ENCODE measurements at places on chromosomes 16 and 17.

DNA sequence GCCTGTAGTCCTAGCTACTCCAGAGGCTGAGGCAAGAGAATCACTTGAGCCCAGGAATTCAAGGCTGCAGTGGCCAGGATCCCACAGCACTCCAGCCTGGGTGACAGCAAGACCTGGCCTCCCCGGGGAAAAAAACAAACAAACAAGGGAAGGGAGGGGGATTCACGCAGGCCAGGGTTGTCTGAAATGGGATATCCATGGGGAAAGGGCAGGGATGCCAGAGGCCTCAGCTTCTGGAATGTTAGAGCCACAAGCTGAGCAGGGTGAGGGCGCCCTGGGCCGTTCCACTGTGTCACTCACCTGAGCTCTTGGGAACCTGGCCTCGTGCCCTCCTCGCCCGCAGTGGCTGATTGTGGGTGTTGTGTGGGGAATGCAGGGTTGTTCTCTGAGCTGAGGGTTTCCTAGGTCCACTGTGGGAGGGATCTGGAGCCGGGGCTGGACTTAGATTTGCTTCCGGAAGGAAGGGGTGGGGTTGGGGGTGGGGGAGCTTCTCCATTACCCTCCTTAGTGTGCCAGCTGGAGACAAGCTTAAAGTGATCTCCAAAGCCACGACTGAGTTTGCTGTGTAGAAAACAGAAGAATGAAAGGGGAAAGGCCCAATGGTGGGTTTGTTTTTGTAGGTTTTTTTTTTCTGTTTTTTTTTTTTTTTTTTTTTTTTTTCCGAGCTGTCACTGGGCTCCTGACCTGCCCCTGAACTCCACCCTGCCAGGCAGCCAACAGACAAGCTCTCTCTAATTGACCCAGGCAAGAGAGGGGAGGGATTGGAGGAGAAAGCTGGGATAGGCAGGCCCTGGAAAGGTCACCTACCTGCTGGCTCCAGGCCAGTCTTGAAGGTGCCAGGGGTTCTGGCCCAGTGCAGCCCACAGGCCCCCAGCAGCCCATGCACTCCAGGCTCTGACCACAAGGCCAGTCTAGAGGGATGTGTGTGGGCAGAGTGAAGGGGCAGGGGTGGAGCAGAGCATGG, at the start of gene SULT1A1:
SULT1A1 (minus strand) TSS at position 414 of the 964 bp plus-strand sequence. CDS start 1,189 bp downstream, outside the sequence.
- no peak for DNase-seq

DNA sequence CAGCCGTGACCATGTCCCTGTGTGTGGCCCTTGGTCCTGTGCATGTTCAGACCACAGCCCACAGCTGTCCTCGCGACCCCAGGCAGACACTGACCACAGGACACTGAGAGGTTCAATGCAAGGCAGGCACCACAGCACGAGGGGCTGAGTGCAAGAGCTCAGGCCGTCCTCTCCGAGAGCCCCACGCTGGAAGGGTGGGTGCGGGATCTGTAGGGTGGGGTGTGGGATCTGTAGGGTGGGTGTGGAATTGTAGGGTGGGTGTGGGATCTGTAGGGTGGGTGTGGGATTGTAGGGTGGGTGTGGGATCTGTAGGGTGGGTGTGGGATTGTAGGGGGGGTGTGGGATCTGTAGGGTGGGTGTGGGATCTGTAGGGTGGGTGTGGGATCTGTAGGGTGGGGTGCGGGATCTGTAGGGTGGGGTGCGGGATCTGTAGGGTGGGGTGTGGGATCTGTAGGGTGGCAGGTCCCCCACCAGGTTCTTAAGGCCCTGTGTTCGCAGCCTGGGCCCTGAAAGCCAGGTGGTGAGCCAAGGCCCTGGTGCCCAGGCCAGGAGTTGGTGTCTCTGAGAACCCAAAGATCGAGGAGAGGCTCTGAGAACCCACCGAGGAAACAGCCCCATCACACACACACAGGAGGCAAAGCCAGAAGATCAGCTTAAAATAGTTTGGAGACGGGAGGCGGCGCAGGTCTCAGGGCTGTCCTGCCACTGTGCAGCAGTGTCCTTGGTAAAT, 48.2 kb downstream of the METRNL start:
- no peak for DNase-seq

- DNase-seq: peak; percentile 46
Observed at GRCh38 chr17:75697651-75698291, 23.5 kb upstream of the ITGB4 start.

DNA sequence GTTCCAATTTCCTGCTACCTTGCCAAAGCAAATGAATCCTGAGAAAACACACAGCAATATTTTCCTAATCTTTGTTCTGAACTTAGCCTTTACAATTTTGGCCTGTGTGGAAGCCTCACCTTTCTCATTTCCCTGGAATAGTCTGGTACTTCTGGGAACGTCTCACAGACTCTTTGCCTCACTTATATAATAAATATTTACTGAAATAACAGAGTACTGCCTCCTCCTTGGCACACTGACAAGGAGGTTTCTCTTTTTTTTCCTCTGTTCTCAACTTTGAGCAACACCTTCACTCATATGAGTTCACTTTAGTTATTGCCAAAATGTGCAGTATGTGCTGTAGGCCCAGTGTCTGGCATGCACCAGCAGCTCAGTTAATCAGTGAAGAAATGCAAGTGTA, 37.3 kb downstream of the HSD17B2 start:
- no peak for DNase-seq

DNA sequence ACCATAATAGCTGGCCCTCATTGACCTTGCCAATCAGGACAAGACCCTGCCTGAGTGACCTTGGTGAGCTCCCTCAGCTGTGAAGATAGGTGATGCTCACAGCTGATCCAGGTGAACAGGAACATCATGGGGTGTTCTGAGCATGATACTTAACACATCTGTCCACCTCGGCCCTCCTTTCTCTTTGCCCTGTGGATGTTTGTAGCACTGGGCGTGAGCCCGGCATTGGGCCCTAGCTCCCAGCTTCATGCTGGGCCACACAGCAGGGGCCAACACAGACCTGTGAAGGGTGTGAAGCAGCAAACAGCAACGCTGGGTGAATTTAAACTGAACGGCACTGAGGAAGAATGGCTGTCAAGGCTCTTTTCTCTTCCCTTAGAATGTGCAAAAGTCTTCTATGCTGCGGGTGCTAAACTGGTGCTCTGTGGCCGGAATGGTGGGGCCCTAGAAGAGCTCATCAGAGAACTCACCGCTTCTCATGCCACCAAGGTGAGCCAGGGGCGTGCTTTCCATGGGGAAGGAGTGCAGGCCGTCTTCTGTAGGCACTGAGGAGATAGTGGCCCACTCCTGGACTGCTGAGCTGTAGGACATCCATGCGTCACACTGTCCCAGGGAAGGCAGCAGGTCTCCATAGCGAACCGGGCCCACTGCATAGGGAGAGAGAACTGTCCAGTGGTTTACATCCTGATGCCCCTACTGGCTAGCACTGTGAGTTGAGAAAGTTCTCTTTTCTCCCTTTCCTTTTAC, 35.9 kb downstream of the TMEM11 start:
- no peak for DNase-seq

GRCh38 chr17:44314869-44315661, 6.7 kb downstream of the RUNDC3A start:
- no peak for DNase-seq

- no peak for DNase-seq
Observed at GRCh38 chr17:82863383-82863940, 23.6 kb upstream of the ZNF750 start.

DNA sequence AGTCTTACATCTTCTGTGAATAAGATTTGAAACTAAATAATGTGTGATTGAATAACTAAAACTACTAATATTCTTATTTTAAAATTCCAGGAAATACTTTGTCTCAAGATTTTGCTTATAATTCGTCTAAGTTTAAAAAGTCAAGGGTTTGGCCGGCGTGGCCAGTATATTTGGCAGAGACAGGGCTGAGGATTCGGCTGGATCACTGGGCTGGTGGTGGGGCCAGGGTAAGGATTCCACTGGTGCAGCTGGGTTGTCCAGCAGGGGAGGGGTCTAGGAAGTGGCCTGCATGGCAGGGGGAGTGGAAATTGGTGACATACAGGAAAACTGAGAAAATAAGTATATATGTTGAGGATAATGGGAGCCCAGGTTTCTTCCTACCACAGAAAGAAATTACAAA, 75.7 kb downstream of the MYO1D start:
- no peak for DNase-seq

DNA sequence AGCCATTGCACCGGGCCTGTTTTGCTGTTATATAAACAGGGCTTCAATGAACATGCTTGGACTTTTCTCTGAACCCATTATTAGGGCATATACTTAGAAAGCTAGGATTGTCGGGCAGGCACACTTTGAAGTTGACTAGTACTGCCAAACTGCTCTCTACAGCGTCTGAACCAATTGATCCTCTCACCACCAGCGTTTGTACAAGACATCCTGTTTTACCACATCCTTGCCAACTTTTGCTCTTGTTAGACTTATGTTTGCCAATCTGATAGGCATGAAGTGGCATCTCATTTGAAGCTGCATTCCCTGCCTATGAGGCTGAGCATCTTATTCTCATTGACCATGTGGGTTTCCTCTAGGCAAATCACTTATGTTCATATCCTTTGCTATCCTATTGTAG, 7.4 kb upstream of the PPP1R9B start:
- DNase-seq: no peak

DNA sequence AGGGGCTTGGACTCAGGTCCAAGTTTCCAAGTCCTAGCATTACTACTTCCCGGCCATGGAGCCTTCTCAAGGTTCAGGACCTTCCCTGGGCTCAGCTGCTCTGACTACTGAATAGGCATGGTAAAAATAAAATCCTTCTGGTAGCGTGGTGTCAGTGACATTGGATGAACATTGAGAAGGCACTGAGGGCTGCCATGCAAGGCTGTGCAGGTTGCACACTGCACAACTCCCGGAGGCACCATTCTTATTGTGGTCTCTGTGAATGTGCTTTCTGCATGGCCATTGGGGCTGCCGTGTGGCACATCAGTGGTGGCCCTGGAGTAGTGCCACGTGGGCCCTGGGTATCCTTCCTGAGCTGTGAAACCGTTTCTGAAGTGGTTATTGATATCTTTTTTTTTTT, 250.2 kb upstream of the CIBAR2 start:
- DNase-seq: no peak

GRCh38 chr16:78693496-78693895, 594.0 kb downstream of the WWOX start:
- no peak for DNase-seq

- DNase-seq: peak; percentile 43
Observed at GRCh38 chr17:80649672-80650330, 105.2 kb downstream of the RPTOR start.

DNA sequence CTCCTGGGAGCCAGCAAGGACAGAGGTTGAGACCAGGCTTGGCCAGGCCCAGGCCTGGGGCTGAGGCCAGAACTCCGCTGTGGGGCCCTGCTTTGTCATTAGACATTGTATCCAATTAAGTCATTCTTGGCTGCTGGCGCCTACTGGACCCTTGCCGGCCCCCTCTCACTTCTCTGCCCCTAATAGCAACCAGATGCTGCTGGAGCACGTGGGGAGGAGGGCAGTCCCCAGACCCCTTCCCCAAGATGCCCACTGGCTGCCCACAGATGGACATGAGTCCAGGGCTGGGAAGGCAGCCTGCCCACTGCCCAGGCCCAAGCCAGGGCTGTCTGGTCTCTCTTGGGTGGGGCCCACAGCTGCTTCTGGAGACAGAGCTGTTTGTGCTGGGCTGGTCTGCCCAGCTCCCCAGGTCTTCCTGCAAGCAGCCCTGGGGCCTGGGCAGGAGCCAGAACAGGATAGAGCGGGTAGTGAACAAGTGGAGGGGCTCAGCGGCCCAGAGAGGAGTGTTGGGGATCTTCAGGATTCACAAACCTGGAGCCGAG, 7.8 kb downstream of the PLXDC1 start:
- DNase-seq: no peak

DNA sequence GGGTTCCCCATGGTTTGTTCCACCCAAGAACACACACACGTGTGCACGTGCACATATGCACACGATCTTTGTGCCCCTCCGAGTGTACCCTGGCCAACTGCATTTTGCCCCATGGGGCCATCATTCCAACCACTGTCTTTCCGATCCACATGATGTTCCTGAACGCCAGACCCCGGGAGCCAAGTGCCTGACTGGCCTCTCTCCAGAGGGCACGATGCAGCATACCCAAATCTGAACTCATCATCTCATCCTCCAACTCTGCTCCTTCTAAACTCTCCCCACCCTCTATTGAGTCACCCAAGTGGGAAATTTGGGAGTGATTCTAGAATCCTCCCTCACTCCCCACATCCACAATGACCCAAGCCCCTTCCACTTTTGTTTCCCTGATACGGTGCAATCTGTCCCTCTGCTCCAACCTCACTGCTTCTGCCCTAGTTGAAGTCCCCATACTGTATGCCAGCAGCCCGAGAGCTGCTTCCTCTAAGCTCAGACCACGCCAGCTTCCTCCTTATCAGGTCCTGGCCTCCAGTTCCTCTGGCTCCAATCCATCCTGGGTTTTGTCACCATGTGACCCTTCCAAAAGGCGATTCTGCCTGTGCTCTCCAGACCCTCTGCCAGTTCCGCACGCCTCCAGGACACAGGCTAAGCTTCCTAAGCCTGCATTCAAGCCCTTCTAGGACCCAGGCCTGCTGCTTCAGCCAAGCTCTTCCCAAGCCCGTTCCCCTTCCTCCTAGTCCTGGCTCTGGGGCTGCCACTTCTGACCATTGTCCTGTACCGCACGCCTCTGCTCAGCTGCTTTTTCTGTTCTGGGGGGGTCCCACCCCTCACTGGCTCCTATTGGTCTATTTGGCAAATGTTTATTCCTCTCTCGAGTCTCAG, 10.1 kb upstream of the TMEM208 start:
- no peak for DNase-seq

- DNase-seq: peak; percentile 49
Observed at GRCh38 chr16:4522051-4522581, 16.5 kb downstream of the CDIP1 start.
